Fibroblast of pulmonary artery (primary cell): ENCODE measurements at places on chromosomes 6 and 20.

DNA sequence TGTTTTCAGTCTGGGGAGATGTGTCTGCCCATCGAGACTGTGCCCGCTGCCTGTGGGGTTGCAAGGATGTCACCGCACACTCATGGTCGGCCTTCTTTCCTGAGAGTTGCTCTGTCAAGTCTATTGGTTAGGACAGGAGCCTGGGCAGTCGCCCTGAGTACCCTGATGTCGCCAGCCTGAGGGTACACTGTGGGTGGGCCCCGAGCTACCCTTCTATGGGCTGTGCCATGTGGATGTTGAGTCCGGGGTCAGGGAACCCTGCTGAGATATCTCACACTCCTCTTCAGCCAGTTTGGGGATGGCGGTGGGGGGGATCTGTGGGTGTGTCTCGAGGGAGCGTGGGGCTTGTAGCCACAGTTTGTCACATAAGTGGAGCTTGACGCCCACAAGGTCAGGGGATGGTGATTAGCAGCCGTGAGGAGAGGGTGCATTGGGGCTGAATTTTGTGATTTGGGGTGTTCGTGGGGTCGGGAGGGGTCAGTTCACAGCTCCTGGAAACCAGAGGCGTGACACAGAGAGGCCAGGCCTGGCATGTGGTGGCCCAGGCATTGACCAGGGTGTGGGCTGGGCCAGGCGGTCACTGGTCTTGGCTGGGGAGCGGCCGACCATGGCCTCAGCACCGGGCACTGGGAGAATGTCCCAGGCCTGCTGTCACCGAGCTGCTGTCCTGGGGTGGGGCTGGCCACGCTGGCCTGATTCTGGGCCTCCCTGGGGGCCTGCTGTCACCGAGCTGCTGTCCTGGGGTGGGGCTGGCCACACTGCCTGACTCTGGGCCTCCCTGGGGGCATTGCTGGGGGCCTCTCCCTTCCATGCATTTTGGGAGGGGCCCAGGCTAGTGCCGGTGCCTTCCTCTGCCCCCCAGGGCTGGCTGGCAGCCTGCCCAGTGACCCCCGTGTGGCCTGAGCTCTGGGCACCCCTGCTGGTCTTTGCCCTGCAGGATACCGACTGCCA lies 1.6 kb upstream of the NPBWR2 start:
- no peak for DNase-seq

DNA sequence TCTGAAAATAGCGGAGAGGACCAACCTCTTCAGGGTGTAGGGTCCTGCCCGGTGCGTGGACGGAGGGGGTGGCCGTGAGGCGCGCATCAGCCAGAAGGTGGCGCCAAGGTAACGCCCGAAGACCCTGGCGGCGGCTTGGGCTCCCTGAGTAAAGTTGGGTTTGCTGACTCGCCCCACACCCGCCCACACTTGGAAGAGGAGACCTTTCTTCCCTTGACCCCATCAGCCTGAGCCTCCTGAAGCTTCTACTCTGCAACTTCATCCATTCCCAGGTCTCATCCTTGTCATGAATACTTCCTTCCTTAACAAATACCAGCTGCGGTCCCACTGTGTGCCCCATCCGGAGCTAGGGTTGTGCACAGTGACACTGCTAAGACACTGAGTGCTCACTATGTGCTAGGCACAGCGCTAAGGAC lies 14.6 kb downstream of the CD40 start:
- peak; percentile 65 for DNase-seq

DNA sequence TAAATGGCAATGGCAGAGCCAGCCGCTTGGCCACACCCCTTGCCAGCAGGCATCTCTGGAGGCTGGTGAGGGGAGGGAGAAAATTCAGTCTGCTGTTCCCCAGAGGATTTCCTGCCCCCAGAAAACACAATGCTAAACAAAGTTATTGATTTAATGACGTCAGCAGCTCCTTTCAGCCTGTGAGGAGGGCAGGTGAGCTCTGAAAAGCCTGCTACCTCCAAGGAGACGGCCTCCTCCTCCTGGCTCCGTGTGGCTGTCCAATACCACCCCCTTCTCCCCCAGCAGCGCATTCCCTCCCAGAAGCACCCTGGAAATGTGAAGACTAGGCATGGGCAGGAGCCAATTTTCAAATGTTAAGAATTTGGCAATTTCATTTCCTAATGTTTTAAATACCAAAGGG lies 393.1 kb downstream of the ZFAND3 start:
- DNase-seq: no peak

GRCh38 chr6:140855520-140855919 lies 1277.2 kb upstream of the GJE1 start:
- DNase-seq: no peak

- peak; percentile 11 for DNase-seq
Observed at GRCh38 chr20:52103913-52104545, 87.5 kb downstream of the ZFP64 start.

DNA sequence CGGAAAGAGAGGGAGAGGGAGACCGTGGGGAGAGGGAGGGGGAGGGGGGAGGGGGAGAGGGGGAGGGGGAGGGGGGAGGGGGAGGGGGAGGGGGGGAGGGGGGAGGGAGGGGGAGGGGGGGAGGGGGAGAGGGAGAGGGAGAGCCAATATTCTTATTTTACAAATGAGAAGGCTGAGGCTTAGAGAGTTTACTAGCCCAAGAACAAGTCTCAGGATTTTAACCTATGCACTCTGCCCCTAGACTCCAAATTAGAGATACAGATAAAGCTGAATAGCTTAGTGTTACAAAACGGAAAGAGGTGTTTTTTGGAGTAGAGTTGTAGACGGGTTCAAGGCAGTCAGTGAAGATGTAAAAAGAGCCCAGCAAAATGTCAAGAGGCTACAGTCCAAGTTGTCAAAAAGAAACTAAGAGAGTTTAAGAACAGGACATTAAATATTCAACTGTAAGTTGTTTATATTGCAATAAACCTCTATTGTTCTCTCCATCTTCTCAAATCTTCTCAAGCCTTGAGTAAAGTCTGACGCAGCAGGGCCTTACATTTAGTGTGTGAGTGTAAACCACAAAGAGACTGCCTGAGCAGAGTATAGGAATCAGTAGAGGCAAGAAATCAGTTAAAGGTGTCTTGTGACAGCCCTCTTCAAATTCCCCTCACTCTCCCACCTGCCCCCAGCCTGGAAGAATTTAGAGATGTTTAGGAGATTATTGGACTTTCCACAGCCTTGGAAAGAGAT lies 34.9 kb upstream of the AKIRIN2 start:
- no peak for DNase-seq
